ENCODE measurements at places on chromosomes 11 and 22.

- no peak for DNase-seq
Observed at GRCh38 chr11:692824-693414, 2.1 kb downstream of the DEAF1 start.

- DNase-seq, result no peak
Observed at GRCh38 chr11:116955949-116956348, 118.5 kb upstream of the APOA1 start.

GRCh38 chr11:119426142-119426541, 3.2 kb upstream of the THY1 start:
- DNase-seq, result no peak

DNA sequence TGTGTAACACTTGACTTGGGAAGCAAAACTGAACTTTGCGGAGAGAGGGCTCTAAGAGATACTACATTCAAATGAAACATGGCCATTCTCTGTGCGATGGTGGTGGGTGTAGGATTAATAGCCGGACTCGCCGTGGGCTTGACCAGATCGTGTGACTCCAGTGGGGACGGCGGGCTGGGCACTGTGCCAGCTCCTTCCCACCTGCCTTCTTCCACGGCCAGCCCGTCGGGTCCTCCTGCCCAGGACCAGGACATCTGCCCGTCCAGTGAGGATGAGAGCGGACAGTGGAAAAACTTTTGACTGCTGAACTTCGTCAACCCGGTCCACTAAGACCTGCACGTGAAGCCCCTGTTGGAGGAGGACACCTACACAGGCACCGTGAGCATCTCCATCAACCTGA, 137.4 kb downstream of the OR4C45 start:
- DNase-seq, result no peak

- DNase-seq, result no peak
Observed at GRCh38 chr11:84648471-84648870, 978.7 kb downstream of the DLG2 start.

DNA sequence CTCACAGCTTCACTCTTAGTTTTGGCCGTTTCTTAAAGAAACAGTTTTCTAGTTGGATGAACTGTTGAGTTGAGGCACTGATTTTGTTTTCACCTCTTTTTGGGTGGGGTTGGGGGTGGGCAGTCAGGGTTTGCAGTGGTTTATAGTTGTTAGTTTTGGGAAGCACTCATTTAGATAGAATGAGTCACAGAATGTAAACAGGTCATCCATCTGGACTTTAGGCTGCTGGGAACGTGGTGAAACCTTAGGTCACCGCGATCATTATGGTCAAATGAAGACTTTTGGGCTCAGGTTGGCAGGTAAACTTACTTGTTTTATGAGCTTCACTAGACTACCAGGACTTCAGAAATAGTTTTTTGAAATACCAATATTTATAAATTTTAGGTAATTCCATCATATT, 48.4 kb downstream of the CSTPP1 start:
- DNase-seq, result peak; percentile 19

DNA sequence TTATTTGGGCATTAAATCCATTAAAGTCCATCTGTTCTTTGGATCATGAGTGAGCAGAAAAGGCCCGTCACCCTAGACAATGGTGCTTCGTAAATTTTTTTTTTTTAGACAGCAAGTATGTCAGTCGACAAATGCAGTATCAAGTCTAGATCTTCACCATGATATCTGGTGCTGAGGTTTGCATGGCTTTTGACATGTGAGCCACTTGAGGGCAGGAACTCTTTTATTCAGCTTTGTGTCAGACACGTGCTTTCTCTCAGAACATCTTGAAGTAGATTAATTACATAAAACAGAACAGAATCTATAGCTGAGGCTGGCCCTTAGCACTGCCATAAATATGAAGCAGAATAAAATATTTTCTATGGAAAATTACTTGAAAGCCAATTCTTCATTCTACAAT, 62.9 kb upstream of the CARD18 start:
- no peak for DNase-seq

GRCh38 chr11:91257667-91258066, 967.0 kb upstream of the FAT3 start:
- no peak for DNase-seq

- peak; percentile 25 for DNase-seq
Observed at GRCh38 chr11:79400717-79401330, 40.0 kb downstream of the TENM4 start.

DNA sequence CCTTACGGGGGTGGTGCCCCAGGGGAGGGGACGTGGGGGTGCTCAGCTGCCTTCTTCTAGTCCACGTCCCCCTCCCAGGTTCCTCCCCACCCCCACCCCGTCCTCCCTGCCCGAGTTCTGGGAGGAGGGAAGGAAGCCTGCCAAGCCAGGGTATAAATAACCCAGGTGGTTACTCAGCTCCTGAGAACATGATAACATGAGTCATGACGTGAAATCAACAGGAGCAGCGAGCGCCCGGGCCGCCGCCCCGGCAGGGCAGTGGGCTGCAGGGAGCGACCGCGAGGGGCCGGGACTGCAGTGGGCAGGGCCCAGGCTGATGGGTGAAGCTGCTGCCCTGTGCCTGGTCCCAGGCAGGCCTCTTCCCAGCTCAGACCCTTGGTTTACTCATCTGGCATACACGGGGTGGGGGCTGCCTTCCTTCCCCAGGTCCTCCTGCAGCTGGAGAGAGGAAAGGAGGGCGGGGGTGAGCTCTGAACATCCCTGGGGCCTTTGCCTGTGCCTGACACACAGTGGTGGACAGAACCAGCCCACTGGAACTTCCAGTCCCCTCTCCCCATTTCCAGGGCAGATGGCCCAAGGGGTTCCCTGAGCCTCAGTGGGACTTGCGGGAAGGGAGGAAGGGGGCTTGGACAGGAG, 8.8 kb upstream of the PDGFB start:
- DNase-seq, result peak; percentile 89

- DNase-seq, result no peak
Observed at GRCh38 chr11:112106070-112106469, 19.4 kb downstream of the SDHD start.

- DNase-seq, result no peak
Observed at GRCh38 chr11:107675902-107676301, 36.0 kb downstream of the SLN start.

DNA sequence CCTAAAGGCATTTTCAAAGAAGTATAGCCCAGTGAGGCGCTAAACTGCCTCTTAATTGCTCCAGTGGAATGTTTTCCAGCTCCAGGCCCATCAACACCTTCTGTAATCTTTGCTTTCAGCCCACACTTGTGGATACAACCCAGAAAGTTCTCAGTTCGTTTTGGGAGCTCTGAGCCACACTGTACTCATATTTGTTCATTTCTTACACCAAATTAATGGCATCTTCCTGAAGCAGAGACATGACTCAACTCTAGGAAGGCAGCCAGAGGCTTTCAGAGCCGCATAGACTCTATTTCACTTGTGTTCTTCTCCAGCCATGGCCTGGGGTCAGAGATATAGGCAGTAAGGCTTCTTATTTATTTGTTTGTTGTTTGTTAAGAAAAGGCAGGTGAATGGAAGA, 175.5 kb upstream of the NCAM1 start:
- peak; percentile 11 for DNase-seq

DNA sequence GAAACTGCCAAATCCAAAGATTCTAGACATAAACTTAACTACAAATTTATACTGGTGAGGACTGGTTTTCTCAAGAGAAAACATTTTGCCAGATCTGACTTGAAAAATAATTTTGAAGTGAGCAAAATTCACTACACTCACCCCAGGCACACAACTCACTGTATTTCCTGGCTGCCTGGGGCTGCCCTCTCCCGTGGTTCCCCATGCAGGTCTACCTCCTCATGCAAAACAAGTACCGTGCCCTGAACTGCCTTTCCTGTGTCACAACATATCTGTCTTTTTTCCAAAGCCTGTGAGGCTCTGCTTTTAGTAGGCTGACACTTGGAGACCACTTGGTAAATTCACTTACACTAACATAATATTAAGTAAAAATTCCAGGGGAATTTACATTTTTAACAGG, 76.4 kb downstream of the LIF start:
- DNase-seq, result no peak

DNA sequence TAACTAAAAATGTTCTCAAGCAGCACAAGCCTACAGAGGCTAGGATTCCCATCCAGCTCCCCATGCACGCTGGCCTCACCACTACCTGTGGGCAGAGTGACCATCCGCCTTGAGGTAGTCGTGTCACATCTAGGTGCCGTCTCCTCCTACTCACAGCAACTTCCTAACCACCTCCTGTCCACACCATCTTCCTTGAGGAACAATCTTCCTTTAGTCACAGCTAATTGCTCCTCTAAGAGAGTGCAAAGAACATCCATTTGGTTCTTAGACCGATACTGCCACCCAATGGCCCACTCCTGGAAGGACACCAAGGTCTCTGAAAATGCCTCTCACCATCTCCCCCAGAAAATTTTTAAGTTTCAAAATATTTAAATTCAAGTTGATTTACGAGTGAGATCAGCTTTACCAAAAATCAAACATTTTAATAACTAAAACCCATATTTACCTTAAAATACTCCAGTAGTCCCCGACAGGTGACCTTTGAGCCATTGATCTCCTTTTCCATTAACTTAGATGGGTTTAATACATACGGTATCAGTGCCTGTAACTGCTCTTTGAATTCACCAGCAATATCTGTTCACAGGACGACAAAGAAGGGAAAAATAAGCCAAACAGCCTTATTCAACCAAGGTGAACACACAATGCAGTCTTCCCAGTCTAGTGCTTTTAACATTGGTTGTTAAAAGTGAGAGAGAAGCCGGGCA, 21.7 kb upstream of the PLAAT3 start:
- DNase-seq, result peak; percentile 63

GRCh38 chr11:92383430-92383829, 158.8 kb downstream of the FAT3 start:
- DNase-seq, result peak; percentile 54

GRCh38 chr22:26894766-26895485, 237.5 kb downstream of the MIAT start:
- DNase-seq, result peak; percentile 92

DNA sequence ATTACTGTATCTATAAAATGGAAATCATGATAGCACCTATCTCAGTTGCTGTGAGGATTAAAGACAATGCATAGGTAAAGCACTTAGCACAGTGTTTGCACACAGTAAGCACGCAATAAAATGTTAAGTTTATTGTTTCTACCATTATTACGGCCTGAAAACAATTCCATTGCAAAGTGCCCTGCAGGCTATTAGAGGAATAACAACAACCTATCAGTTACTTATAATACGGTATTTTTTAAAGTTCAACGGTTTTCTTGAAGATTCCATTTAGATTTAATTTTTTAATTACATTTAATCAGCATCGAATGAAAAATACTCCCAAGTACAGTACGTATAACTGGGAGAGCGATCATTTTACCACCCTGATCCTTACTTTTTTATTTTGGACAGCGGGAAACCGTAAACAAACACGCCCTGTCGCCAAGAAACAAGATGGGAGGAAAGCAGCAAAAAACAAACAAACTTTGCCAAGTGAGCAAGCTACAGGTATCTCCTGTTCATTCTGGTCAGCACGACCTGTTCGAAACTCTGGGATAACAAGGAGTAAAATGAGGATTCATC, 893 bp downstream of the SLC36A4 start:
- DNase-seq, result peak; percentile 22

GRCh38 chr11:132439711-132440255, 1069.4 kb downstream of the NTM start:
- no peak for DNase-seq

DNA sequence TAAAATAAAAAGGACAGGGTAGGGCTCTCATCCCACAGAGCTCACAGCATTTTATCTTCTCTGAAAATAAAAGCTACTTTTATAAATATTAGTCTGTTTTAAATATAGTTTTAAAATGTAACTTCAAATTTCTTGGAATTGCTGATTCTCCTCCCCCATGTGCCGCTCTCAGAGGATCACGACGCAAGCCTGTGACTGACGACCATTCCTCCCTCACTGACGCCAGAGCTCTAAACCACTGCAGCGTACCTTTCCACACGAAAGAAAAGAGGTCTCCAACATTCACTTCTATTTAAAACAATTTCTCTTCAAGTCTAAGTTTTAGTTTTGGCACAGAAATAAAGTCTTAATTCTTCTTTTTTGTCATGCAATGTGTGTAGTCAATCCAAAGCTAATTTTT, 9.3 kb downstream of the TOLLIP start:
- DNase-seq, result no peak

GRCh38 chr11:2927851-2928604, 1.2 kb downstream of the PHLDA2 start:
- peak; percentile 28 for DNase-seq

DNA sequence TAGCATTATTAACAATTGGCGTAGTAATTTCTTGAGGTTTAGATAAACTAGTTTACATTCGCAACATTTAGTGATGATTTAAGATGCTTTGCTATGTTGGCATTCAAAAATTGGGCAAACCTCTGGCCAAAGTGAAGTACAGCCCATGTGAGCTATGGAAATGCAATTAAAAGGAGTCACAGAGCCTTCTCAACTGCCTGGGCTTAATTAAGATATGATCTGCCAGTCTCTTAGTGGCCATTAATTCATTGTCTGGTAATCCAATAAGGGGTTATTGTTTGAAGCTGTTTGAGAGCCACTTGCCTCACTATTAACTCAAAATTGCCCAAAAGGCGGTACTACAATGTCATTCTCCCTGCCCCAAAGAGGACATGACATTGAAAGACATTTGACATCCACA, 608.9 kb downstream of the NTM start:
- no peak for DNase-seq

- DNase-seq, result no peak
Observed at GRCh38 chr22:49014227-49015201, 813.2 kb downstream of the BRD1 start.

DNA sequence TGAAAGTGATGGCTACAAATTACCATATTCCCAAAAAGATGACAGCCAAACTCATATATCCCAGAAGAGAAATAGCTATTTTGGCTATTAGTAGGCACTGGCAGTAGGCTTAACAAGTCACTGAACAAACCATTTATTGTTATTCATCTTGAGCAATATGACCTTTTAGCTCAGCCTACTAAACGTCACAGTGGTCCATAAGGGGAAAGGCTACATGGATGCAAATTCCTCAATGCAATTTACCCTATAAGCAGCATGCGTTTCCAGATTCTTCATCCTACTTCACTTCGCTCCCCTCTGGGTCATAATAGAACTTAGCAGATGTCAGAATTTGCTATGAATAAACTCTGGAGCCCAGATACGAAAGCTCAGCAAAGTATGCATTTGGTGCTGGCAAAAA, 114.0 kb downstream of the SIK3 start:
- peak; percentile 75 for DNase-seq

DNA sequence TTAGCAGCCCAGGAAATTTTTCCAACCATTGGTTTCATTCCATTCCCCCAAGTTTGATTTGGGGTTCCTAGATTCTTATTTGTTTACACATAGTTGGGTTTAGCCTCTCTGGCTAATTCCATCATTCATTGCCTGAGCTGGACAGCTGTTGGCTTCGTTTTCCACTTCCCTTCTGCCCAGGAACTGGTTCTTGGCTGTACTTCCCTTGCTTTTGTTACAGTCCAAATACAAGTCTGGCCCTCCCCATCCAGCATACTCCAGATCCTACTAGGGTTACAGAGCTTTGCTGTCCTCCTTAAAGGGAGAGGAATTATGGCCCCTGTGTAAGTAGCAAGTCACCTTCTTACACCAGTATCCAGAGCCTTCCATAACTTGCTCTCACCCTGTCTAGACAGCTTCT, 356.3 kb downstream of the FAT3 start:
- no peak for DNase-seq

GRCh38 chr22:25386538-25386884, 167.1 kb downstream of the CRYBB2 start:
- no peak for DNase-seq

- DNase-seq, result no peak
Observed at GRCh38 chr11:60570970-60571369, 55.8 kb downstream of the MS4A13 start.

GRCh38 chr22:30875481-30876215, 92.9 kb downstream of the MORC2 start:
- no peak for DNase-seq

- DNase-seq, result no peak
Observed at GRCh38 chr11:57630171-57630570, 19.5 kb downstream of the YPEL4 start.
